ENCODE measurements at places on chromosomes 4 and X.

DNA sequence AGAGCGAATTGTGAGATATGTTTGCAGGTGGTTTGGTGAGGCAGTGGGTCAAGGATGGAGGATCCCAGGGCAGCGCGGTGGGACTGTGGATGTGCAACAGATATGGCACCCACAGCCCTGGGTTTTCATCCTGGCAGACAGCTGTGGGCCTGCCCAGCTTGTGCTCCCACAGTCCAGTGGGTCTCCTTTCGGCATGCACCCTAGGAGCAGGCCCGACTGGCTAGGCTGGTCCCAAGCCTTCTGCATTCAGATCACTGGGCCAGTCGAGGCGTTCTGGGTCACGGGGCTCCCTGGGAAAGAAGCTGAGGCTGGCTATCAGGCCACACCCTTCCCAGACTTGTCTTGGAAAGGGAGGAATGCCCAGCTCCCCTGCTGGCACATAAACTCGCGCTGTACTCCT lies 2289.6 kb downstream of the ARAP2 start:
- no peak for DNase-seq

DNA sequence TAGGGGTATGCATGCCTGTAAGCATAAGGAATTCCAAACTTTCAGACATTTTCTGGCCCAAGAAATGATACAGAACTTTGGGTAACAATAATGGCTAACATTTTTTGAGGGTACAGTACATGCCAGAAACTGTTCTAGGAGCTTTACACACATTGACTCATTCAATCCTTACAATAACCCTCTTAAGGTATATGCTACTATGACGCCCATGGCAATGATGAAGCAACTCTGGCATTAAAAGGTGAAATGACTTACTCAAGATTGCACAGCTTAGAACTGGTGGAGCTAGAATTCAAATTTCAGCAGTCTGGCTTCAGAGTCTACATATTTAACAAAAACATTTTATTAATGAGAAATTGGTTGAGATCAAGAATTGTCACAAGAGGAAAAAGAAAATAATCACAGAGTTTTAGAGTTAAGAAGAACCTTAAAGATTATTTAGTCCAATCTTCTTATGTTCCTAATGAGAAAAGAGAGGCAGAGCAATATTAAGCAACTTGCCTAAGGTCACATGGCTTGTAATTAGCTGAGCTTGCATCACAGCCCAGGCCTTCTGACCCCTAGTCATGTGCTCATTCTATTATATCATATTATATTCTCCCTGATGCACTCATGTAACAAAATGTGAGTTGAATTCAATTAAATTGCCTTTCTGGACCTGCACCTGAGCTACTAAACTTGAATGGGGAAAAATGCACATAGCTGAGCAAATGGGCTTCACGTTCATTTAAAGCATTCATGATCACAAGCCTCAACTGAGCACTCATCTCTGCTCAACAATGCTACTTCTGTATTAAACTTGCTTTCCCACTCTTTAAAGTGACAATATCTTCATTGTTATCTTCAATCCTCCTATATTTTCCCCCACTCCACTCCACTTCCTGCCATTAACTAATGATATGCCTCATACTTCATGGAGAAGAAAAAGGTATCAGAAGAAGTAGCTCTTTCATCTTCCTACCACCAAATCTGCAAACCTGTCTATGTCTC lies 73.2 kb downstream of the ENOX2 start:
- no peak for DNase-seq

DNA sequence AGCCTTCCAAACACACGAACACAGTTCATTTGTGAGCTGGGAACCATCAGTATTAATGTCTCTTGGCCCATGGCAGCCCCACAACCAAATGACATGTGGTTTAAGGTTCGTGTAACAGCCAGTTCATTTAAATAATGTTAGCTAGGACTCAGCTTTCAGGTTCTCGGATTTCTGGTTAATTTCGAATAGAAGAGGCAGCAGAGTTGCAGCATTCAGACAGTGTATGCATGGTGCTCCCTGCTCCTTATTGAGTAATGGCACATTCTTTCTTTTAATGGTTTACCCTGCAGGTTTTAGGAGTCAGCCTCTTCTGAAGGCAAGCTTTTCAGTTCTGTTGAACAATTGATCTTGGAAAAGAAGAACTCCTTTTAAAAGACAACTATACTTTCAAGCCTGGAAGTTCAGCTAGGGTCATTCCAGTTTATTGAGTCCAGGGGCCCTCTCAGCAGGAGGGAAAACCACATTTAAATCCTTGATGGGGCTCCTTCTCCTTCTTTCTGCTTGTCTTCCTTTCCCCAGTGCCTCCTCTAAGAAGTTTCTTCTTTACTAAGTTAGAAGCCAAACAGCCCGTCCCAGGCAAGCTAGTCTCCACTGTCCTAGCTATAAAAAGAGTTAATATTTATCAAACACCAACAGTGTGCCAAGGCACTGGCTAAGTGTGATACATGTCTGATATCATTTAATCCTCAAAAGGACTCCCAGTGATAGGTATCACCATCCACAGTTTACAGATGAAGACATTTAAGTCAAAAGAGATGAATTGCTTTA lies 5.0 kb upstream of the RNF175 start:
- DNase-seq: no peak

DNA sequence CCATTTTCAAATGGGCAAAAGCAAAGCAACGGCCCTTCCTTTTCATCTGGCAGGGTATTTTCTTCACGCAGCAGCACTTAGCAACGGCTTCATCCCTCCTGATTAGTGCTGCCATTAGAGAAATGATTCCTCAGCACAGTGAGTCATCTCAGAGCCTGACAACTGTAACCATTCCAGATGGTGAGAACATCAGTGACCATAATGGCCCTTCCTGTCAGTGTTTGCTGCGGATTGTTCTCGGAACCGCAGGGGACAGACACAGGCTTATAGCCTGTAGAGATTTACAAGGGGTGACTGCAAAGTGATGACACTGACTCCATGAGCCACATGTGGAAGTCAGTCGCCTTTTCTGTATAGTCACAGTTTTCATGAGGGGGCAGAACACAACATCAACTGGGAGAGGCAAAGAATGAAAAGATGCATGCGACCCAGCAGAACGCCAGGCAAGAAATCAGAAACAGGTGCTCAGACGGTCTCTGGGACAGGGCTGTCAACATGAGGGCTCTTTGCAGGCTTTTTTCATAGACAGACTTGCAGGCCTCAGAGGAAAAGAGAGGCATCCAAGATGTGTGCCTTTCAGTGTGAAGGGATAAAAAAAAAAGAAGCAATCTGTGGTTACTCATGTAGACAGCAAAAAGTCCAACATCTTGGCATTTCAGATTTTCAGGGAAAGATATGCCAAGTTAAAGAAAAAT lies 69.9 kb upstream of the FBXW7 start:
- DNase-seq: no peak

- DNase-seq: no peak
These were observed 57.1 kb downstream of the RBM46 start for GRCh38 chr4:154838155-154838554.

DNA sequence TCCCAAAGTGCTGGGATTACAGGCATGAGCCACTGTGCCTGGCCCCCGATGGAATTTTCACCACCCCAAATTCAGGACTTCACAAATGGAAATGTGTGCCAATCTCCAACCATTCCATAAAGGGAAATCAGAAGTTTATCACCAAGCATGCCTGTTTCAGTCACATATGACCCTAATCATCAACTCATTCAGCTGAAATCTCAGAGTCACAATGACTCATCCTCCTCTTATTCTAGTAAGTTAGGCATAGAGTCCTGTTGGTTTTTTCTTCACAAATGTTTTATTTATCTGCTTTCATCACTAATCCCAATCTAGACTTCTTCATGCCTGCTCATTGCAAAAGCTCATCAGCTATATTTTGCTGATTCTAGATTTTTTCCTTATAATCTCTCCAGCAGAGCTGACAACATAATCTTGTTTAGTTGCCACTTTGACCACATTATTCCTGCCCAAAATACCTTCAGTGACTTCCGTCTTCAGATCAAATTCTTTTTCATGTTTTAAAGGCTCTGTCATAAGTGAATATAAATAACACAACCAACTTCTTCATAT lies 83.3 kb downstream of the SLC7A11 start:
- DNase-seq: no peak

GRCh38 chr4:40507977-40508376 lies 121.7 kb downstream of the RBM47 start:
- DNase-seq: no peak

GRCh38 chrX:130120321-130120731 lies 10.0 kb upstream of the ELF4 start:
- no peak for DNase-seq

GRCh38 chrX:45517090-45517973 lies 316.7 kb upstream of the DIPK2B start:
- no peak for DNase-seq

GRCh38 chr4:184653650-184654049 lies 4.1 kb downstream of the PRIMPOL start:
- DNase-seq: no peak

DNA sequence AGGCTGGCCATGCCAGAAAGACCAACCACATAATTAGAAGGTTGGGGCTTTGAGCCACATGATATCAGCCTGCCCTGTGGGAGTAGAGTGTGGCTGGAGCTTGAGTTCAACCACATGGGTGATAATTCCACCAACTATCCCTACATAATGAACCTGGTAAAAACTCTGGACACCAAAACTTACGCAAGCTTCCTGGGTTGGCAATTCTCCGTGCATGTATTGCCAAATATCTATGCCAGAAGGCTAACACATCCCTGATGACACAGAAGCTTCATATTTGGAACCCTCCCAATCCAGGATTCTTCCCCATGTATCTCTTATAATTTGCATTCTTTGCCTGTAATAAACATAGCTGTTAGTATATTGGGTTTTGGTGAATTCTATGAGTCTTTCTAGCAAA lies 68.2 kb downstream of the FUNDC1 start:
- no peak for DNase-seq

All from ecto neural progenitor cell (in vitro differentiated cells).